ENCODE measurements at places on chromosomes 5 and 9. TPM values are rescaled to one million over a fixed set of nuclear protein-coding genes. Genes with fewer than 3 reads are reported as not detected.

Gene PDE8B
- 0.09 TPM for total RNA-seq

Gene PCDHB9
- 0.43 TPM for total RNA-seq

Gene MARCOL
- not detected for total RNA-seq

Gene CDH18
- total RNA-seq, result 0.60 TPM

Gene ARHGEF37
- 3.2 TPM for total RNA-seq

Gene PRRX2
- 14.3 TPM for total RNA-seq

Gene SLC6A19
- not detected for total RNA-seq

Gene PCDHA9
- total RNA-seq, result not detected

Gene SPATA31A3
- not detected for total RNA-seq

Gene KCTD16
- 0.23 TPM for total RNA-seq

Gene IFNA6
- not detected for total RNA-seq

Gene KCNMB1
- not detected for total RNA-seq

Gene SV2C
- not detected for total RNA-seq

Gene SPINK7
- total RNA-seq, result not detected

Gene PCDHGA5
- total RNA-seq, result 2.1 TPM

Gene CDO1
- 7.9 TPM for total RNA-seq

Gene PLCXD3
- total RNA-seq, result 11.1 TPM

Gene NME5
- 1.2 TPM for total RNA-seq

Gene SLC36A2
- total RNA-seq, result not detected

Gene SH3GL2
- total RNA-seq, result not detected

Gene KDM4C
- total RNA-seq, result 10.0 TPM

Gene INSYN2B
- 5.3 TPM for total RNA-seq

Gene DBH
- total RNA-seq, result not detected

Data from pericardium fibroblast (primary cell).